ENCODE measurements at places on chromosomes 6 and 20.

- no peak for DNase-seq
Measured at GRCh38 chr6:139748353-139749146, 374.1 kb upstream of the CITED2 start.

DNA sequence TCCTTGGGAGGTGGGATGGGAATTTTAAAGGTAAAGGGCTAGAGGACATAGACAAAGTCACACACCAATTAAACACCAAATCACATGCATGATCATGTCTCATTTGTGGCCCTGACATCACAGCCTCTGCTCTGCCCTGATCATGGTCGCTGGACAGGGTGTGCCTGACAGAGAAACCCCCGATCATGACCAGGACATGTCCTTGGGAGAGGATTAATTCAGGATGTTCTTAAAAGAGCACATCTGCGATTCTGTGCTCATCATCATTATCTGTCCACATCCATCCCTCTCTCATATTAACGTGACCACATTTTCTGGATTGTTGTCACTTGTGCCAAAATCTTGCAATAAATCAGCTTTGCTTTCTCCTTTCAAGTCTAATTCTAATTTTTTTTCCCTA, 7.7 kb upstream of the PBOV1 start:
- no peak for DNase-seq

DNA sequence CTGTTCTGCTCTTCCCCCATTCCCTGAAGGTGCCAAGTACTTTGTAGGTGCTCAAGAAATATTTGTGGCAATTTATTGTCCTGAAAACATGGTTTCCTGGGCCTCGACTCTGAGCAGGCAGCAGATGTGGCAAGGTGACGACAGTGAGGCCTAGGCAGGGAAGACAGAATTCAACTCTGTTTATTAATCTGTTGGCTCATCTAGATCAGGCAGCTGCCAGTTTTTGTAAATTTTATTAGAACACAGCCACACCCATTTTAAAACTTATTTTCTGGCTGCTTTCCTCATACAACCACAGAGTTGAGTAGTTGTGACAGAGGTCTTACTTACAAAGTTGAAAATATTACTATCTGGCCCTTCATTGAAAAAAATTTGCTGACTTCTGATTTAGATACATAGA, 24.5 kb downstream of the MAPK14 start:
- DNase-seq, result no peak

DNA sequence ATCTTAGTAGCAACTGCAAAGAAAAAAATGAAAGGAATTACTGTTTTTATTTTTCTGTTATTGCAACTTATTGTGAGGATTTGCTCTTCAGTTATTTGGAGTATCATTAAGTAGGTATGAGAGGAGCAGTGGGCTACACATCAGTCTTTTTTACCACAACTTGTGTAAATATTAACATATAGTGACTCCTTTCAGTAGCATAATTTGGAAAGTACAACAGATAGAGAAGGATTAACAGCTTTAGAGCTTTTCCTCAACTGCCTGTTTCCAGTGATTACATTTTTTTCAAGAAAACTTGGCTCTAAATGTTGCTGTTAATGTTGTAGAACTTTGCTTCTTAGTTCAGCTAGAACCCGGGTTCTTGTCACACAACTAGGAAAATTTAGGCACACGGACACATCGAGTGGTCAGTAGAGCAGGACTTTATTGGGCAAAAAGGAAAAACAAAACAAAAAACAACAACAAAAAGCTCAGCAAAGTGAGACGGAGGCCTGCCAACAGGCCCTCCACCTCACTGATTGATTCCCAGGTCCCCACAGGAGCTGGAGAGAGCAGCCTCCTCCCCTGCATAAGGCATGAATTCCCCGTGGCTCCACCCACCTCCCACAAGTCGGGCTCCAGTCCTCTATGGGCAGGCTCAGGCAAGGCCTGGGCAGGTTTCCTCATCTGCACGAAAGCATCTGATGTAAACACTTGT, 75.1 kb downstream of the ADGRG6 start:
- no peak for DNase-seq

DNA sequence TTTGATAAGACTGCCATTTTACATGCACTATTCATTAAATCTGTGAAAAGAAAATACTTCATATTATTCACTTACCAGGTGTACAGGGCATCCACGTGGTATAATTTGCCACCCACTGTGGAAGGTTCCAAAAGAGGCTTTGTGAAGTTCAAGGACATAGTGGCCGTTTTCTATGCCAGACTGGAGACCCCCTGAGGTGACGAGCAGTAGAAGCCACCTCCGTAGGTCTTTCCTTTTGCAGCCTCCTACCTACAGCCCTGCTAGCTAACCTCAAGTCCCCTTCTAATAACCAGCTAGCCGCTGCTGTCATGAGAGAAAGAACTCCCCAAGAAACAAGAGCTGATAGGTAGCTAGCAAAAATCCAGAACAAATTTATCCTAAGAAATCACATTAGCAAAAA, 110.5 kb downstream of the ARHGAP18 start:
- no peak for DNase-seq

- DNase-seq, result no peak
Measured at GRCh38 chr20:2244993-2245392, 50.8 kb upstream of the TGM3 start.

DNA sequence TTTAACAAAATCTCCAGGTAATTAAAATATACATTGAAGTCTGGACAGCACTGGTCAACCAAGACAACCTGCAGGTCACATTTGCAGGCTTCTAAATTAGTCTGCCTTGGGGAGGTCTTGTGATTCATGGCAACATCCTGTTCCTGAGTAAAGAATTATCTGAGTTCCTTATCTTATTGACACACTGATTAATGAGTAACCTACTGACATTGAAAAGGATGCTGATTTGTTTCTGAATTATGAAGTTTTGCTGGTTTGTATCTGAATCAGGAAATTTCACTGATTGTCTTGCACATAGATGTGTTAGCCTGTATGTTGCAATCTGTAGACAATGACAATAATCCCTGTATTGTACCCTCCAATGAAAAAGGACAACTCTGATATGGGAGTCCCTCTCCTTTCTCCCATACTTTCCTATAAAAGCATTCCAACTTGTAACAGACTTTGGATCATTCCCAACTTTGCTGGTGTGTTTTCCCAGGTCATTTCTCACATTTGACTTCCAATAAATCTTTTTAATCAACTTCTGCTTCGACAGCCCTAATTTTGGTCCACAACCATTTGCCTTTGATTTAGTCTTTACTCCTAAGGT, 80.0 kb downstream of the LAMP5 start:
- DNase-seq, result no peak

- no peak for DNase-seq
Measured at GRCh38 chr6:168418711-168419121, 22.3 kb upstream of the SMOC2 start.

DNA sequence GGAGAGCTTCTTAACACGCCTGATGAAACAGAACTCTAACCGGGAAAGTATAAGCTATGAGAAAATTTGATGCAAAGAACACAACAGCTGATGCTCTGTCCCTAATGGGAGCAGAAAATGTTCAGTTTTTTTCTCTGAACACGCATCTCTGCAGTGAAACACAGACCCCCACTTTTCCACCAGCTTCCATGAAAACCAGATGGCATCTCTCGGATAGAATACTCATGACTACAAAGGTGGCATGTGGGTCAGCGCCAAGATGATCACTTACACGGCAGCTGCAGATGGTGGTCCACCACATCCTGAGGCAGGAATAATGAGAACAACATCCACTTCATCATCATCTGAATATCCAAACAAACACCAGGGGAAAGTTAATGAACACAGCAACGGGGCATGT, 85.2 kb upstream of the CNR1 start:
- no peak for DNase-seq

DNA sequence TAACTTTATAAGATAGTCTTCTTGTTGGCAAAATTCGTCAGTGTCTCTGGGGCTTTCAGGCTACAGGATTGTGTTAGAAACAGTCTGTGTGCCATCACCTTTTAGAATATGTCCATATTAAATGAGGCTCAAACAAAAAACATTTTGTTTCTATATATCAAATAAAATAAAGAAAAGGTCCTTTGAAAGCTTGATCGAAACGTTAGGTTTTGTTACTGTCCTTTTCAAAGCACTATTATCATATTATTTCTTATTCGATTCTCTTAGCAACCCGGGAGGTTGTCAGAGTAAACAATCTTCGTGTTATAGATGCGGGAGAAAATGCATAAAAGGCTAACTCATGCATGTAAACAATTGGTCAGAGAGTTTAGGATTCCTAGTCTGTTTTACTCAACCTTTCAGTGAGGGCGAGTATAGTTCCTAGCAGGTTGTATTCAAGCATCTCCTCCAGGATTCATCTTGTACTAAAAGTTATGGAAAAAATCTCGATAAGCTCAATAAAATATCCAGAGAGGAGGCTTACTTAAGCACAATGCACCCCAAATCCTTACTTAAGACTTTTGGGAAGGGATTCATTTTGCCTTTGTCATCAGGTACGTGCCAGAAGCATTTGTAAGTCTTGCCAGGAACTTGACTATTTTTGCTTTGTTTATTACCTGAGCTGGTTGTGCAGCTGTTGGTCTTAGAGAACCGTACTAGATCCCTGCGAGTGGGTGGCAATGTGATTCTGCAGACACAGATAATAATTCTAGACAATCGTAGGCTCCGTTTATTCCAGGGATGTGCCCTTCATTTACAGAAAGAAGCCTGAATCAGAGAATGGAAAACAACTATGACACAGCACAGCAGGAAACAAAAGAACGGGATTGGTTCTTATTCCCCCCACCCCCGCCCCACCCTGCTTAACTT, 159.6 kb upstream of the ZNF217 start:
- no peak for DNase-seq

GRCh38 chr20:38304845-38305447, 990 bp downstream of the BPI start:
- DNase-seq, result no peak

DNA sequence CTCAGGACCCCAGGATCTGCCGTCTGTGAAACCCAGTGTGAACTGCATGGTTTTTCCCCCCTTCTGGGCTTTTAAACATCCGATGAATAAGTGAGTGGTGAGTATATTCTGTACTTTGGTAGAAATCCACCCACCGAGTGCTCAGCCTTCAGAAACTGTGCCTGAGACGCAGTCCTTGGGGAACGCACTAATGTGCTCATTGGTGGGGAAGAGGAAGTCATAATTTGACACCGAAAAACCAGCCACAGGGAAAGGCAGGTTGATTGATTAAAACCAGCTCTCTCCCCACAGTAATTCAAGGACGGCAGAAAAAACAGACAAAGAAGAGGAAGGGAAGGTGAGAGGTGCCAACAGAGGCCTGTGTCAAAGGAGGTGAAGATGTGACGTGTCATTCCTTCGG, 21.7 kb downstream of the EDN3 start:
- DNase-seq, result no peak

- no peak for DNase-seq
Measured at GRCh38 chr6:139895205-139895793, 520.9 kb upstream of the CITED2 start.

GRCh38 chr6:139846538-139847456, 472.3 kb upstream of the CITED2 start:
- no peak for DNase-seq

DNA sequence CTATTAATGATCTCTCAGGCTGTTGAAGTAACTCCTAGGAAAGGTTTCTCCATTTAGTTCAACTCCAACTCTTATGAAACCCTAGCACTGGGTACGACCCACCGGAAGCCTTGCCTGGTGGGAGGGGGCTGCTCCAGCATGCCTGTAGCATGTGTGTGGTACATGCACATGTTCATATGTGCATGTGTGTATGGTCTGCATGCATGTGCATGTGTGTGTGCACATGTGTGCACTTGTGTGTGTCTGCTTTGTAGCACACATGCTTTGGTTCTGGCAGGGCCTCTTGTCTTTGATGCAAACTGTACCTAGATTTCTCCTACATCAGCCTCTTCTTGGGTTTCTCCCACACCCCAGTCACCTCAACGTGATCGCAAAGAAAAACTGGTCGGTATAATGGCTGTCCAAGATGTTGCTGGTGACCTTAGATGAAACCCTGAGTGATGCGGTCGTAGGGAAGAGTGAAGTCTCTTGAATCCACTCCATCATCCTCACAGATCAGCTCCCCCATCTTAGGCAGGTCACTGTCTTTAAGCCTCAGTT, 193.5 kb downstream of the MYLK4 start:
- no peak for DNase-seq

DNA sequence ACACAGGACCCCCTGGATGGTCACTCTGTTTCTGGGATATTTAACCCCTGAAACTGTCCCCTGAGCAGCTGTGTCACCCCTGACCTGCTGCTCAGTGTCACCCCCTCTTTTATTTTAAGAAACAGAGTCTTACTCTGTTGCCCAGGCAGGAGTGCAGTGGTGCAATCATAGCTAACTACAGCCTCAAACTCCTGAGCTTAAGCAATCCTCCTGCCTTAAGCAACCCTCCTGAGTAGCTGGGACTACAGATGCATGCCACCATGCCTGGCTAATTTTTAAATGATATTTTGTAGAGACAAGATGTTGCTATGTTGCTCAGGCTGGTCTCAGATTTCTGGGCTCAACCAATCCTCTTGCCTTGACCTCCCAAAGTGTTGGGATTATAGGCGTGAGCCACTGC, 21.5 kb upstream of the GTSF1L start:
- no peak for DNase-seq

GRCh38 chr6:32108727-32109113, 418 bp downstream of the TNXB start:
- DNase-seq, result no peak

DNA sequence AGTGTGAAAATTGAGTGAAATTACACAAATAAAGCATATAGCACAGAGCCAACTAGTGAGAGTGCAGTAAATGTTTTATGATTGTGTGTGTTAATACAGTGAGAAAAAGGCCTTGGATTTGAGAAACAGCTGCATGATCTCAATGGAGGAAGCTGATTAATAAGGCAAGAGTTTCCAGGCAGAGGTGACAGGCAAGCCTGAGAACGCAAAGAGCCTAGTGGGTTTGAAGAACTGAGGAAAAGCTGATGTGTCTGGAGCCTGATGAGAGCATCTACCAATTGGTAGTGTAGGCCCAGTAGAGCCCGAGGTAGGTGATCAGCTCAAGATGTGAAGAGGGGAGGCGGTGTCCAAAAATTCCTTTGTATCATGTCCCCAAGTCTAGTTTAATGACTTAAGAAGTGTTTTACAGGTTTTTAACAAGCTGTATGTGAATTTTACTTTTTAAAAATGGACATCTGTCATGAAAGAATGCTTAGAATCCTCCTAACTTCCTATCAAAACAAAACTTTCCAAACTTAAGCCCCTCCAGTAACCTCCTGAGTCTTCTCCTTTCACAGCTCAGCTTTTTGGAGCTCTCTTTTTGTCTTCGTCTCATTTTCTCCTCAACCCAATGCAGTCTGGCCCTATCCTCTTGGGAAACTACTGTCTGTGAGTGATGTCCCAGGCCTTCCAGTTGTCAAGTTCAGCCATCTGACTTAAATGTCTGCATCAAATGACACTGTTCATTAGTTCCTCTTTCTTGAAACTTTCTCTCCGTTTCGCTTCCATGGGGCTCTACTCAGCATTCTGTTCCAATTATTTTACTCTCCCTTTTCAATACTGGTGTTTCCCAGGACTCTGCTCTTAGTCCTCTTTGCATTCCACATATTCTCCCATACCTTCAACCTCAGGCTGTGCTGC, 1.2 kb downstream of the CDC40 start:
- no peak for DNase-seq

- DNase-seq, result no peak
Measured at GRCh38 chr6:50965495-50965894, 146.8 kb downstream of the TFAP2B start.
